ENCODE measurements at places on chromosomes 1 and 21. TPM values are rescaled to one million over a fixed set of nuclear protein-coding genes. Genes with fewer than 3 reads are reported as not detected.

Gene PRELP
- total RNA-seq, result 1.9 TPM

Gene CFAP107
- 0.12 TPM for total RNA-seq

Gene TNNT2
- total RNA-seq, result 0.11 TPM

Gene TSNAX
- total RNA-seq, result 34.1 TPM

Gene TCHHL1
- not detected for total RNA-seq

Gene MYOG
- total RNA-seq, result not detected

Gene TFF3
- total RNA-seq, result not detected

Gene NHLH1
- not detected for total RNA-seq

Gene GFI1
- total RNA-seq, result 0.11 TPM

Gene FMN2
- 6.0 TPM for total RNA-seq

Gene HAO2
- not detected for total RNA-seq

Gene BEND5
- not detected for total RNA-seq

Gene FABP3
- 52.1 TPM for total RNA-seq

Gene SPRR1A
- total RNA-seq, result not detected

Gene SELL
- 0.12 TPM for total RNA-seq

Gene TNFRSF8
- total RNA-seq, result 0.37 TPM

Gene EPS8L3
- total RNA-seq, result not detected
